Cerebellar cortex (tissue), 1 donor: ENCODE measurements at places on chromosomes 16 and 17.

GRCh38 chr17:46949291-46950174 is 26.6 kb downstream of the GOSR2 start:
- peak; percentile 71 for DNase-seq

DNA sequence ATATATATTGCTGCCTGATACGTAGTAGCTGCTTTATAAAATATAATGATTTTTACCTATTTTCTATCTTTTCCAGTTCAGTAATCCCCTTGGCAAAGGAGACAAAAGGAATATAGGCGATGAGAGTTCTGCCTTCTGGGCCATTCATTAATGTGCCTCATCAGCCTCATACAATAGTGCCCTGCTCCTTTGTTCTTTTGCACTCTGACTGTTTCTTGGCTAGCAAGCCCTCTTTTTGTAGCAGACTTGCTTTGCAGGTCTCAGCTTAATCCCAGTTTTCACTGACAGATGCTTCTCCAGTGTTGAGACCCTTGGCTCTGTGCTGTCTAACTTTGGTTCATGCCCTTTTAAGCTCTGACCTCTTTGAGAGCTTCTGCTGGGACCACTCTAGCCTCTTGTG is 10.4 kb downstream of the HSD17B2 start:
- no peak for DNase-seq

- DNase-seq: no peak
Measured at GRCh38 chr16:77877712-77878347, 89.5 kb downstream of the VAT1L start.

GRCh38 chr16:7964167-7964566 is 626.1 kb downstream of the TMEM114 start:
- DNase-seq: no peak

- peak; percentile 47 for DNase-seq
Measured at GRCh38 chr16:69741951-69742904, 12.5 kb downstream of the NOB1 start.

DNA sequence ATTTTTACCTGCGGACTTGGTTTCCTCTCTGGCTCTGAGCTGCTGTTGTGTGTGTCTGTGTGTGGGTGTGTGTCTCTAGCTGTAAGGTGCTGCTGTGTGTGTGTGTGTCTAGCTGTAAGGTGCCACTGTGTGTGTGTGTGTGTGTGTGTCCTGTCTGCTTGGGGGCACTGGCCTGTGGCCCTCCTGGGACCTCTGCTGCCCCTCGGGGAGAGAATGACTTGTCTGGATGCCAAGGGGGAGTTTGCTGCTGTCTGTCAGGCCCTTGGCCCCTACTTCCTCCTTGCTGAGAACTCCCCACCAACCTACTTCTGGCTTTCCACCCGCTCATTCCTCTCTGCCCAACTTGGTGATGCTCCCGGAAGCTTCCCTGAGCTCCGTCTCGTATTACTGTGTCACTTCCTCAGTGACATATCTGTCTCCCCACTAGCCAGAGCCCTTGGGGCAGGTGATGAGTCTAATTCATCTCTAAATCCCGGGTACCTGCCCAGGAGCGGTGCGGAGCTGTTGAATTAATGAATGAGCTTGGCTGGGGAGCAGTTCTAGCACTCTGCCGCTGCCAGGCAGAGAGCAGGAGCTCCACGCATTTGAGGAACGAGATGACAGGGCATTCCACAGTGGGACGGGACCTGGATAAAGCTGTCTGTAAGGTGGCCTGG is 3.5 kb upstream of the LASP1NB start:
- DNase-seq: no peak
